ENCODE measurements at places on chromosomes 11 and 22. TPM values are rescaled to one million over a fixed set of nuclear protein-coding genes. Genes with fewer than 3 reads are reported as not detected.

The NUCB2 gene
- total RNA-seq, result 83.6 TPM

The KRTAP5-2 gene
- not detected for total RNA-seq

The YAP1 gene
- total RNA-seq, result 11.0 TPM

The DDTL gene
- total RNA-seq, result 3.7 TPM

The ABCC8 gene
- 8.6 TPM for total RNA-seq

The XKR3 gene
- not detected for total RNA-seq

The DKK3 gene
- 225 TPM for total RNA-seq

GRCh38 chr11:13875643-13876042 is 86.9 kb upstream of the SPON1 start:
- no peak for DNase-seq

DNA sequence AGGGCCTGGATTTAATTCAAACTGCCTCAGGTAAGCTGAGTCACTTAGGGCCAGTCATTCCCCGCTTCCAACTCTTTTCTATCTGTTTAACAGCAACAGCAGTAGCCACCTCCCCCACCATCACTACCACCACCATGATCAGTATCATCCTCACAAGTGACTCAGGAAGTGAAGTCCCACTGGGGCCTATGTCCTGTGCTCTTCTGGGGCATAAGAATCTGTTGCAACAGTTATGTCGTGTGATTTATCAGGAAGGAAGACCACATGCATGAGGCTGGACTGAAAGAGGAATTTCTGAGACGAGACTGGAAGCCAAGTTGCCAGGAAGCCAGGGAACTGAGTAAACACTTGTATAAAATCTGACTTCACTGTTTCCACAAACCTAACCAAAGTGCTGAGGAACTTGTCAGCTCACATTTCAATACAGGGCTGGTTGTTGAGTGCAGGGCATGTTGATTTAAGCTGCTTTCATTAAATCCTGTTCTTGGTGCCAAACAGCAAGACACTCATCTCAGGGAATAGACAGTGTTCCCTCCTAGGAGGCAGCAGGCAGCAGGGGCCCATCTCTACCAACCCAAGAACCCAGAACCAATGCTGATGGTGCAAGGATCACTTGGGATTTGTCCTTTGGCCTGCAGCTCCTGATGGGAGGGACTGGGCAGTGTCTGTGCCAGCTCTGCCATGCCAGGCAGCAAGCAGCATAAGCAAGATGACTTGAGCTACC is 226.7 kb upstream of the NARS2 start:
- DNase-seq, result no peak

GRCh38 chr11:113856966-113857759 is 18.2 kb downstream of the USP28 start:
- DNase-seq, result no peak

DNA sequence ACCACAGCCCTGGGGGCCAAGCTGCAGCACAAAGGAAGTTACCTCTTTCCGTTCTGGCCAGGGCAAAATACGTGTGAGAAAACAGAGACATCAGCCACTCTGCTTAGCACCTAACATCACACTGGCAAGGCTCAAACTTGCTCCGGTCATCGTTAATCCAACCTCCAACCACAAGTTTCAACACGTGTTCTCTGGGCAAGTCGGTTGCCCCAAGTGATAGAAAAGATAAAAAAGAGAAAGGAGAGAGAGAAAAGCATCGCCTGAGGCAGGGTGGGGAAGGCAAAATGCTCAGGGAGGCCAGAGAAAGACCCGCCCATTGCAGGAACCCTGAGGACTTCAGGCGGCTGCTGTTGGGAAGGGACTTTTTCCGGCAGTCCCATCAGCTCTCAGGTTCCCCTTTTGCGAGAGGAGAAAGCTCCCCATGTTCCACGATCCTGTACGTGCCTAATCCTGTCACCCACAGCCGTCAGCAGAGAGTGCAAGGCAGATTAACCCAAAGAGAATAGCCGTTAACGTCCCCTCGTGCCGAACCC is 18.5 kb upstream of the B4GALNT4 start:
- DNase-seq, result no peak

- no peak for DNase-seq
Observed at GRCh38 chr11:44575288-44575672, 9.8 kb downstream of the CD82 start.

- no peak for DNase-seq
Observed at GRCh38 chr11:28797536-28797935, 689.3 kb downstream of the METTL15 start.

DNA sequence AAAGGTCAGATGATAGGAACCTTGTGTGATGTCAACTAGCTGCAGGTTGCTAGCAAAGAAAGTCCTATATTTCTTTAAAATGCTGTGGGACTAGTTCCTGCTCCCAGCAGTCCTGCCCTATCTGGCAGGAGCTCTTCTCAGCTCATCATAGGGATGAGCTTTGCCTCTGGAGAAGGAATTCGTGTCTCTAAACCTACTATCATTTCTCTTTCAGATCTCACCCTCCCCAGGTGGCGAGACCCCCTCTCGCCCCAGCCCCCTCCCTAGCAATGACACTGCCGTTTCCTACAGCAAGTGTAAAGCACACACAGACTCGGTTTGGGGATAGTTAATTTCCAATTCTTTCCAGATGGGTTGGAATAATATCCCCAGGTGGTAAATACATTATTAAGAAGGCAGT is 533.3 kb downstream of the OPCML start:
- no peak for DNase-seq

- no peak for DNase-seq
Observed at GRCh38 chr22:40708177-40708576, 28.9 kb downstream of the MCHR1 start.

DNA sequence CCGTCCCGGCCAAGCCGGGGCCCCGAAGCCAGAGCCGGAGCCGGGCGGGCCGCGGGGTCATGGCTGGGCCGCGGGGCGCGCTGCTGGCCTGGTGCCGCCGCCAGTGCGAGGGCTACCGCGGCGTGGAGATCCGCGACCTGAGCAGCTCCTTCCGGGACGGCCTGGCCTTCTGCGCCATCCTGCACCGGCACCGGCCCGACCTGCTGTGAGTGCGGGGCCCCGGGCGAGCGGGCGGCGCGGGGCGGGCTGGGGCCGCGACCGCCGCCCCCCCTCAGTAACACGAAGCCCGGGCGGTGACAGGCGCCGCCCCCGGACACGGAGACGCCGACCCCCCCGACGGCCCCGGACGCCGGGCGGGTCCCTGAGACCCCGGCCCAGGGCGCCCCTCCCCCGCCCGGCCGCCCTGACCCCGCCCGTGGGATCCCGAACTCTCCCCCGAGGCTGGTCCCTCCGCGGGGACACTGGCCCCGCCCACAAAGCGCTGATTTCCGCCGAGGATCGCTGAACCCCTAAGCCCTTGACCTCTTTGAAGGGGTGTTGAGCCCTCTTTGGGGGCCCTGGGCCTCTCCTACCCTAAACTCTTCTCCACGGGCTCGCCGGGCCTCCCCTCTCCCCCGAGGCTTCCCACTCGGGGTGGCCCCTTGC is 389 bp downstream of the MICALL1 start:
- no peak for DNase-seq

Measured in frontal cortex (tissue), 4 donors.